ENCODE measurements at places on chromosomes 7 and 10.

DNA sequence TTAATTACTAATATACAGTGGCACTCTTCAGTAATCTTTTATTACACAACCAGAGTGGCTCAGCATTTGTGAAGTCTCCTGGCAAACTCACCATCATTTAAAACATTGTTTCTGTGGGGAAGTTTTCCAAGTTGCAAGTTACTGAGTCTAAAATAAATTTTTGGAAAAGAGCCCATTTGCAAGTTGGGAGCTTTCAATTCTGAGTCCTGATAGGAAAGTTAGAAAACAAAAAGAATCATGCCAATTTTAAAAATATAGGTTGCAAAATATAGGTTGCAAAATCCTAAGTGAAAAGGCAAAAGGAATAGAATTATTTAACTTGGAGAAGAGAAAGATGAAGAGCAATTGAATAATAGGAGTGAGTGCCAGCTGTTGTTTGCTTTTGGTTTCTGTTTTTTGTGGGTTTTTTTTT is 378.8 kb upstream of the C7orf33 start:
- DNase-seq = no peak

- DNase-seq = peak; percentile 41
These were observed 765.6 kb upstream of the GHITM start for GRCh38 chr10:83373671-83374070.

DNA sequence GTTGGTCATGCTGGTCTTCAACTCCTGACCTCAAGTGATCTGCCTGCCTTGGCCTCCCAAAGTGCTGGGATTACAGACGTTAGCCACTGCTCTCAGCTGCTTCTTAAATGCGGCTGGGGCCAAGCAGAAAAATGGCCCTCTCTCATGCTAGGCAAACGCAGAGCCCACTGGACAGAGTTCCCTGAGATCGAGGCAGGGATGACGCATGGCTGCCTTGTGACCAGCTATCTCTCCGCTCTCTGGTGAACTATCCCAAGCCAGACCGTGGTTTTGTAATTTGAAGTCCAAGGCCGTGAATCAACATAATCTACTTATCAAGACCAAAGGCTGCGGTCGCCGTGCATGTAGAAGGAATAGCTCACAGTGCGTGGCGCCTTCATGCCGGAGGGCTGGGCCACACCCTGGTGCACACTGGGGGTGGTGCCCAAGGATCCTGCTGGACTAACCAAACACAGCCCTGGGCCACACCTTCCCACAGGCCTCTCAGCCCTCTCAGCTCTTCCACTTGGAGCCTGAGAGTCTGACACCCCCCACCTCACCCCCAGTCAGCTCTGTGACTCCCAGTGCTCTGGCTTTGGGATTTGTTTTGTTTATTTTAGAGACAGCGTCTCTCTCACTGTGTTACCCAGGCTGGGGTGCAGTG is 88.1 kb upstream of the CUX1 start:
- no peak for DNase-seq

- DNase-seq = no peak
These were observed 2.4 kb upstream of the GPAM start for GRCh38 chr10:112185959-112186358.

GRCh38 chr7:31492086-31492485 is 21.8 kb upstream of the ITPRID1 start:
- DNase-seq = no peak

GRCh38 chr10:92989250-92989649 is 71.3 kb upstream of the CYP26C1 start:
- no peak for DNase-seq

DNA sequence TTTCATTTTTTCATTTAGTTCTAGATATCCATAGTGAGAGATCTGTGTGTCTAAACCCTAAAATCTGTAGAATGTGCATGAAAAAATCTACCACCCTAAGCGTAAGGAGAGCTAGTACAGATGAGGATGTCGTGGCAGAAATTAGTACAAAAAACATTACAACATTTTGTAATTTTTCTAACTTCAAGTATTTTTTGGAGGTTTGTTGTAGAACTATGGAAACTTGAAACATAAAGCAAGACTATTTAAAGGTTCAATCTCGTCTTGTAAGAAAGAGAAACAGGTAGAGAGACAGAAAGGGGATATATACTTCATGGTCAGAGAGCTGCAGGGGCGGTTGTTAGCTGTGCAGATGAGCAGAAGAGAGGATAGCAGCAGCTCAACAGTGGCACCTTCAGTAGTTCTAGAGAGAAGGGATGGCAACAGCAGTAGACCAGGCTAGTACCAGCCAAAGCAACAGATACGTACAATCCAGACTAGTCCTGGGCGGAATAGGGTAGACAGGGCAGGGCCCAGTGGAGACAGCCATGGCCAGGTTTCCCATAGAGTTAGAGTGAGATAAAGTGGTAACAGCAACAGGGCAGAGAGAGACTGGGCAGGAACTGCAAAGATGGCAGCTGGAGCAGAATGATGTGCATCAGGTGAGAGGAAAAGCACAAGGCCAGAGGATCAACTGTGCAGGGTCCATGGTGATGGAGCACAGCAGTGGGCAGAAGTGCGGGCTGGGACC is 145.2 kb downstream of the FRMD4A start:
- DNase-seq = no peak

DNA sequence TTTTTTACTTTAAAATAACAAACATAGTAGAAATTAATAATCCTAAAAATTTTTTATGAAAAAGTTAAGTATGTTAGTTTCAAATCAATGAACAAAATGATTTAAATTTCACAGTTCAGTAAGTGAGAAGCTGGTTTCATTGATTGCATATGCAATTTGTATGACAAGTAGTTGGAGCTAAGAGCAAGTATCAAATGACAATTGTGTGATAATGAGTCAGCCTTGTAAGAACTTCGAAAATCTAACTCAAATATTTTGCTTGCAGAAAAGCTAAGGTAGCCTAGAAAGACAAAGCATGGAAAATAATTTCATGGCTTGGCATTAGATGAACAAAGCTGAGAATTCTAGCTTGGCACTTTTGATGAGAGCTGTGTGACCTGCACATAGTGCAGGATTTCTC is 111.5 kb downstream of the HDAC9 start:
- no peak for DNase-seq

GRCh38 chr7:112765105-112765504 is 25.1 kb downstream of the TMEM168 start:
- DNase-seq = no peak

GRCh38 chr7:119283353-119283752 is 989.6 kb upstream of the KCND2 start:
- no peak for DNase-seq

DNA sequence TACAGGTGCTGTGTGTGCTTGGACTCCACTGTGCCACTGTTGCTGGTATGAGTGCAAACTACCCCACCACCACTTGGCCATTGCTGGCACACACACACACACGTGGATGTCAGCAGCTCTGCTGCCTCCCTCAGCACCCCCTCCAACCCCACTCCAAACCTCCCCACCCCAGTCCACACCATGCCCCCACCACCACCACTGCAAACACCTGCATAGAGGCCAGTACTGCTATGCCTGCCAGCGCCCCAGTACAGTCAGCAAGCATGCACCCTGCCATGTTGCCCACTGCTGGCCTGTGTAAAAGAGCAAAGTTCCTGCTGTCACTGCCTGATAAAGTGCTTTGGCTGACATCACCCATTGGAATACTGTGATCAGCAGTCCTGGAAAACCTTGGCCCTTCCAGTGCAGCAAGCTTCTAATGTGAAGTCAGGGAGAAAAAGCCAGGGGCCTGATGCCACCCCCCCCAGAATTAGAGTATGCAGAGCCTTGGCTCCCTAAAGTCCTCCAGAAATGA is 519.2 kb upstream of the PCDH15 start:
- no peak for DNase-seq
